ENCODE measurements at places on chromosomes 11 and 22.

GRCh38 chr22:36398601-36399471 is 11.1 kb upstream of the MYH9 start:
- DNase-seq, result no peak

DNA sequence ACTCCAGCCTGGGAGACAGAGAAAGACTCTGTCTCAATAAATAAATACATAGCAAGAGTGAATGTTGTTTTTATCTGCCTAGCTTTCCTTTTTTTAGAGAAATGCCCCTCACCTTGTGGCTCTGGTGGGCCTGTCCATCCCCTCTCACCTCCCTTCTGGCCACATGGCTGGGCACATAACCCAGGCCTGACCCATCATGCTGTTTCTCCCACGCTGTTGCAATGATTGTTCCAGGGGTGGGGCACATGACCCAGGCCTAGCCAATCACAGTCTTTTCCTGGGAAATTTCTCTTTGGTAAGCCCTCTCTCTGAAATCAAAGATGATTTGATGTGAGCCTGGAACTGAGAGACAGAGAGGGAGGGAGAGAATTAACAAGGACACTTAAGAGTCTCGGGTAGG is 5.5 kb upstream of the CYTH4 start:
- DNase-seq, result peak; percentile 63

DNA sequence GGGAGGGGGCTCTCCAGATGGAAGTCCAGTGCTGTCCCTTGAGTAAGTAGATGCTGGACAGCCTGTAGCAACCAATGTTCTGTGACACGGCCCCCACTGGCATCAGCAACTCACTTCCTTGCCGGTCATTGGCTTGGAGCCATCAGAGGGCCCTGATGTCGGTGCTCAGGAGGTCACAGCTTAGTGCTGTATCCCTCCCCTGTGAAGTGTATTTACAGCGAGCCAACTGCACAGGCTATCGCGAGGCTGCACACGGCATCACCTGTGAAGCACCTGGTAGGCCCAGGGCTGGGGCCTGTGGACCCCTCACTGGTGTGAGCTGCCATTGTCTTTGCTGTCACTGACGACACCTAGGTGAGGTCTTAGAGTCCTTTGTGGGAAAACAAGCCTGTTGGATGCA is 13.4 kb upstream of the ACR start:
- no peak for DNase-seq

GRCh38 chr11:11440144-11440543 is 87.1 kb upstream of the CSNK2A3 start:
- DNase-seq, result no peak

GRCh38 chr22:27108425-27109114 is 451.2 kb downstream of the MIAT start:
- no peak for DNase-seq

Measured in inflammatory macrophage treated with lipopolysaccharide for 4 hours (primary cell).